ENCODE measurements at places on chromosomes 4 and X. TPM values are rescaled to one million over a fixed set of nuclear protein-coding genes. Genes with fewer than 3 reads are reported as not detected.

The EXOC1L gene
- total RNA-seq, result not detected

The HS3ST1 gene
- total RNA-seq, result 18.7 TPM

The MAGEB10 gene
- total RNA-seq, result not detected

The S100G gene
- not detected for total RNA-seq

The COX7B gene
- total RNA-seq, result 359 TPM

The HTRA3 gene
- 1.0 TPM for total RNA-seq

The RASL11B gene
- total RNA-seq, result 1.0 TPM

All from esophagus mucosa (tissue), 1 donor.